ENCODE measurements at places on chromosomes 3 and 15. TPM values are rescaled to one million over a fixed set of nuclear protein-coding genes. Genes with fewer than 3 reads are reported as not detected.

DNA sequence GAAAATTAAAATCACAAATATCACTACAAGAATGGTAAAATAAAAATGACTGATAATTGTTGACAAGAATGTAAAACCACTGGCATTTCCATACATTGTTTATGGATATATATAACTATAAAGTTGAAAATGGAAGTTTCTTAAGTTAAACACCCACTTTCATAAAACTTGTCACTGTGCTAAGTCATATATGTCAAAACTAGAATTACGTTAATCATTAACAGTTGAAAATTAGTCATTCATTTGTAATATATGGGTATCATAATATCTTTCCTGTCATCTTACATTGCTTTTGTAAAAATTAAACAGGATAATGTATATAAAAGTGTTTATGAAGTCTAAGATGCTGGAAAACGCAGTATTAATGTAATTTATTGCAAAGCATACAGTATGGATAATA is 1398.6 kb upstream of the ALCAM start:
- H3K27me3 ChIP-seq, result no peaks in the 10 kb centered on the region
- no peak overlapping the region for H3K27ac ChIP-seq
- H3K36me3 ChIP-seq, result no peaks in the 10 kb centered on the region

DNA sequence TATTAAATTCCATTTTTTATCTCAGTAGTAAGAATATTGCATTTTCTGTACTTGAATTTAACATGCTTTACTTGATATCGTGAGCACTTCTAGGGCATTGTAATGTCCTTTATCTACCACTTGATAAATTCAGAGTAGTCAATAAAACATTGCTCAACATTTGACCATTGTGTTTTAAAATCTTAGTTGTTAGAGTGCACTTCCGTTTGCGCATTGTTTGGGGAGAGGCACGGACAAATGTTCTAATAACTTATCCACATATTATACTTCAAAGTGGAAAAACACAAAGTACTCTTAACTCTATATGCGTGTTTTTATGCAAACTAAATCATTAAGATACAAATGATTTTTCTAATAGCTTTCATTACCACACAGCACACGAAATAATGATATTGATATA is 419 bp downstream of the FAM227B start:
- peak overlapping the region; percentile 86 for H3K27ac ChIP-seq
- H3K36me3 ChIP-seq, result no peaks in the 10 kb centered on the region
- no peaks in the 10 kb centered on the region for H3K27me3 ChIP-seq
- H3K4me3 ChIP-seq, result peak overlapping the region; percentile 98

DNA sequence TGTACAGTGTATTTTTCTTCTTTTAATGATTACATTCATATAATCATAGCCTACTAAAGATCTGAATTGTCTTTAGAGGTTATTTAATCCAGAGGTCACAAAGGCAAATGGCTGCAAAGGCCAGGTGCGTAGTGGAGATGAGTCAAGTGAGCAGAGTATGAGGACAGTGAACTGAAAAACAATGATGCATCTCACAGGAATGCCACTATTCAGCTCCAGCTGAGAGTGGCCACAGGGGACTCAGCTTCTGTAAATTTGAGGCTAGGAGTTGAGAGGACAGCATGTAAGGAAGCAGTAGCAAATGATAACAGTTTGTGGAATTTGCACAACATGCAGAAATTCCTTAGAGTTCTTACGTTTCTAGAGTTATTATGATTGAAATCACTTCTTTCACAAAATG is 50.4 kb downstream of the COL6A5 start:
- no peak for DNase-seq
- no peaks in the 10 kb centered on the region for H3K27me3 ChIP-seq
- H3K27ac ChIP-seq, result no peak overlapping the region
- H3K4me1 ChIP-seq, result no peaks in the 10 kb centered on the region

GRCh38 chr3:46670000-46670890 is 23.2 kb downstream of the ALS2CL start:
- H3K4me3 ChIP-seq, result no peak overlapping the region
- no peaks in the 10 kb centered on the region for H3K4me1 ChIP-seq
- no peak overlapping the region for H3K27ac ChIP-seq
- no peaks in the 10 kb centered on the region for H3K27me3 ChIP-seq
- no peak for DNase-seq
- H3K36me3 ChIP-seq, result no peaks in the 10 kb centered on the region

GRCh38 chr15:69561071-69561784 is 108.6 kb downstream of the RPLP1 start:
- no peak overlapping the region for H3K4me3 ChIP-seq
- no peaks in the 10 kb centered on the region for H3K36me3 ChIP-seq

DNA sequence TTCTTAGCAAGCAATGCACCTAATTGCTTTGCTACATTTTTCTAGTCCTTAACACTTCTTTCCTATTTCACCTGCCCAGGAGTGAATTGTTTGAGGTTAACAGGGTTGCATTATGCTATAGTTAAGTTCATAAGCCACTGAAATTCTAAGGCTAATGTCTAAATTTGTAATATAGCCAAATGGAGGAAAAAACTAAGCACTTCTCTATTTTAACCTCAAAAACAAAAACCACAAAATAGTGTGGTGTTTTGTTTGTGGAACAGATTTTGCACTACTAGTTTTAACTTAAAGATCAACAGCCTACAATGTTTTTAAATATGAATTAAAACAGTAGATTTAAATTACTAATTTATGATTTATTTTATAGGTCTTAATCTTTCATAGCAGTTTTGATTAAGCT is 5.5 kb downstream of the ATOSA start:
- no peak overlapping the region for H3K27ac ChIP-seq
- no peak overlapping the region for H3K4me3 ChIP-seq
- H3K27me3 ChIP-seq, result no peaks in the 10 kb centered on the region
- peaks cover 26% of the 10 kb centered on the region for H3K4me1 ChIP-seq
- no peak for DNase-seq

- H3K4me3 ChIP-seq, result no peak overlapping the region
- no peaks in the 10 kb centered on the region for H3K27me3 ChIP-seq
- no peaks in the 10 kb centered on the region for H3K36me3 ChIP-seq
- DNase-seq, result no peak
- H3K27ac ChIP-seq, result no peak overlapping the region
- peaks cover 4% of the 10 kb centered on the region for H3K4me1 ChIP-seq
Measured at GRCh38 chr3:186775999-186776398, 7.4 kb upstream of the EIF4A2 start.

- no peaks in the 10 kb centered on the region for H3K27me3 ChIP-seq
- peaks cover 56% of the 10 kb centered on the region for H3K4me1 ChIP-seq
- peak overlapping the region; percentile 28 for H3K27ac ChIP-seq
- H3K36me3 ChIP-seq, result peaks cover 17% of the 10 kb centered on the region
Measured at GRCh38 chr15:64851503-64851840, 9.8 kb downstream of the PLEKHO2 start.

- H3K27ac ChIP-seq, result no peak overlapping the region
- no peaks in the 10 kb centered on the region for H3K36me3 ChIP-seq
- H3K27me3 ChIP-seq, result no peaks in the 10 kb centered on the region
- H3K4me3 ChIP-seq, result no peak overlapping the region
- H3K4me1 ChIP-seq, result no peaks in the 10 kb centered on the region
- no peak for DNase-seq
Measured at GRCh38 chr3:106333911-106334618, 465.3 kb upstream of the CBLB start.

DNA sequence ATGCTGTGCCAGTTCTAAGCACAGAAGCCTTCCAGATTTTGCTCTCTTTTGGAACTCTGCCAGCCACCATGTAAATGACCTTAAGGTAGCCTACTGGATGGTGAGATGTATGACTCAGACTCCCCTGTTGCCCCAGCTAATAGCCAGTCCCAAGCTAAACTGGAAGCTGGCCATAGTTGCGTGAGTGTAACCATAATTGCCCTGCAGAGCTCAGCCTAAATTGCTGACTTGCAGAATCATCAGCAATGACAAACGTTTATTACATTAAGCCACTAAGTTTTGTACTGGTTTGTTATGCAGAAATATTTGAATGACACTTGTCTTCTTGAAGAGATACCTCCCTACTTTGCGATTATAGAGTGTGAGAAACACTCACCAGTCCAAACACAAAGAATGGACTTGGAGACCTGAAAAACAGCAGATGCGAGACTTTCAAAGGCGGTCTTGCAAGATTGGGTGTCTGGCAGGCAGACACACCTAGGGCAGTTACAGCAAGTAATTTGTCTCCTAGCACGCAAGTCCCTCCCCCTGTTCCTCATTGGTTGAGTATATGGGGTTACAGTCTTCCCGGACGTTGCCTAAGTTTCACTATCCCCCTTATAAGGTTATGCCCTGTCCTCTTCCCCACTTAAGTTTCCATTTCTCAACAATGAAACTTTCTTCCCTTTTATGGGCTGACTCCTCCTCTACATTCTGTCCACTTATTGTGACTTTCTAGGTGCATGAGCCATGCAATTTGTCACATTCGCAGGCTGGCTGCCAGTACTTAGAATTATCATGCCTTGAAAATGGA is 83.6 kb upstream of the XCR1 start:
- H3K27ac ChIP-seq, result no peak overlapping the region
- no peak for DNase-seq
- no peaks in the 10 kb centered on the region for H3K27me3 ChIP-seq
- no peaks in the 10 kb centered on the region for H3K4me1 ChIP-seq
- no peaks in the 10 kb centered on the region for H3K36me3 ChIP-seq

The ALG1L2 gene
- not detected for total RNA-seq

The CLDN18 gene
- total RNA-seq, result 7.3 TPM

The SAMMSON gene
- 25.3 TPM for total RNA-seq

The ISLR gene
- total RNA-seq, result 76.8 TPM

The WHAMM gene
- 8.1 TPM for total RNA-seq

The FMN1 gene
- 26.9 TPM for total RNA-seq

The UNC13C gene
- total RNA-seq, result 1.2 TPM

The SST gene
- total RNA-seq, result not detected

The TRIM42 gene
- not detected for total RNA-seq

The CKMT1A gene
- total RNA-seq, result not detected

All from thoracic aorta (tissue), 2 donors.